ENCODE measurements at places on chromosomes 2 and 18.

GRCh38 chr2:150978053-150978452, 283.6 kb downstream of the RBM43 start:
- DNase-seq = no peak

GRCh38 chr18:50177294-50177992, 17.5 kb downstream of the MYO5B start:
- DNase-seq = no peak

DNA sequence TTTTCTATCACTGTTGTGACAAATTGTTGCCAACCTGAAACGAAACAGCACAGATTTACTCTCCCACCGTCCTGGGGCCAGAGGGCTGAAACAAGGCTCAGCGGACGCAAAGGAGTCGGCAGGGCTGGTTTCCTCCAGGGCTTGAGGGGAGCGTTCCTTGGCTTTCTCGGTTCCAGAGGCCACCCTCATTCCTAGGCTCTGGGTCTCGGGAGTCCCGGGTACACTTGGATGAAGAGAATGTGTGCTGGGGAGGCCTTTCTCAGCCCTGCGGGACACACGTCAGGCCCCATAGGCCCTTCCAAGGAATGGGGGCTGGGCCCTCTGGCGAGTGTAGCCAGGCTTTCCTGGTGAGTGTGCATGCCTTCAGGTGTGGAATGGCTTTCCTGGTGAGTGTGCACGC, 287.3 kb upstream of the HS6ST1 start:
- DNase-seq = no peak

- no peak for DNase-seq
These were observed 121.3 kb upstream of the GULP1 start for GRCh38 chr2:188170356-188170755.

- DNase-seq = peak; percentile 76
These were observed at the start of gene TUBA4B for GRCh38 chr2:219252900-219253752. TSS of gene TUBA4B (plus strand) at chr2:219253243. CDS start at chr2:219253408, 165 bp downstream.

- no peak for DNase-seq
These were observed 57.1 kb upstream of the RNF152 start for GRCh38 chr18:61949946-61950345.

DNA sequence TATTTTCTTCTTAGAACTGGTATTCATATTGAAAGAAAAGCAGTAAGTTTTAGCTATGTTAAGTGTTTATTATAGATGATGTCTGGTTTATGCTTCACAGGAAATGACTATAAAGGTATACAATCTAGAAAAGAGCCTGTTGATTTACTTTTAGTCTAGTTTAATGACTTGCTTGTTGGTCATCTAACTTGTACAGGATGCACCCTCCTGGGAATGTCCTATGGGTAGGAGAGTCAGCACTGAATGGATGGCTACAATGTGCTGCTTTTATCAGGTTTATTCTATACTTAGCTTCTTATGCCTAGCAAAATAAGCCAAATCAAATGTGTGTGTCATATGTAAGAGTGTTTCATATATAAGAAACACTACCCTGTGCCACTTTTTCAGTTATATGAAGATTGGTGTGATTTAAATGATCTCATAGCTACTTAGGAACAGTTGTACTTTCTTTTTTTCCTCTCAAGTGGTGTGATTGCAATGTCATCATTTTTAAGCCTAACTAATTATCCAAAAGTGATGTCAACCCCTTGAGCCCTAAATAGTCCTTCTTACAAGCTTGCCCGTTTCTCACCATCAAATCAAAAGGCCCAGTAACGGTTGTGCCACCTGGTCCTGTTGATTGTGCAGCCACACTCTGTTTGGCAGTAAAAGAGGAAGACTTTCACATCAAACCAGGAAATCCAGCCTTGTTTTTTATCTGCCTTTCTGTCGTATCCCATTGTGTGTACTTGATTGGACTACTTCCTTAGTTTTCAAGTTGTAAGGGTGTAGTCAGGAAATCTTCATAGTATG, 176.0 kb downstream of the DIS3L2 start:
- no peak for DNase-seq

DNA sequence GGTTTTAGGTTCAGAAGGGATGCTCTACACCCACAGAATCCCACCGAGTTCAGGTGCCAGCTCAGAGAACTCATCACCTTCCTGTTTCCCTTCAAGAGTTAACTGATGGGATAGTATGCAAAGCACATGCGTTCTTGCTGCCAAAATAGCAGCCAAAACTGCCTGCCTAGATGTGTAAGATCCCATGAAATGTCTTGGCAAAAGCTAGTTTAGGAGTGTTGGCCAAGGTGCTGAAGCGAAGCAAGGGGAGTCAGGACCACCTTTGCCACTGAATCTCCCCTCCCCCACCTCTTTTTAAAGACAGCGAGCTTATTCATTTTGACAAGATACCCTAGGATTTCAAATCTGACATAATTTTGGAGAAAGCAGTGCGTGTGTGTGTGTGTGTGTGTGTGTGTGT, 2.1 kb downstream of the DOCK10 start:
- no peak for DNase-seq

- DNase-seq = no peak
These were observed 338.3 kb downstream of the NBAS start for GRCh38 chr2:15222856-15223255.

- no peak for DNase-seq
These were observed 13.9 kb downstream of the NOSTRIN start for GRCh38 chr2:168816369-168816768.

DNA sequence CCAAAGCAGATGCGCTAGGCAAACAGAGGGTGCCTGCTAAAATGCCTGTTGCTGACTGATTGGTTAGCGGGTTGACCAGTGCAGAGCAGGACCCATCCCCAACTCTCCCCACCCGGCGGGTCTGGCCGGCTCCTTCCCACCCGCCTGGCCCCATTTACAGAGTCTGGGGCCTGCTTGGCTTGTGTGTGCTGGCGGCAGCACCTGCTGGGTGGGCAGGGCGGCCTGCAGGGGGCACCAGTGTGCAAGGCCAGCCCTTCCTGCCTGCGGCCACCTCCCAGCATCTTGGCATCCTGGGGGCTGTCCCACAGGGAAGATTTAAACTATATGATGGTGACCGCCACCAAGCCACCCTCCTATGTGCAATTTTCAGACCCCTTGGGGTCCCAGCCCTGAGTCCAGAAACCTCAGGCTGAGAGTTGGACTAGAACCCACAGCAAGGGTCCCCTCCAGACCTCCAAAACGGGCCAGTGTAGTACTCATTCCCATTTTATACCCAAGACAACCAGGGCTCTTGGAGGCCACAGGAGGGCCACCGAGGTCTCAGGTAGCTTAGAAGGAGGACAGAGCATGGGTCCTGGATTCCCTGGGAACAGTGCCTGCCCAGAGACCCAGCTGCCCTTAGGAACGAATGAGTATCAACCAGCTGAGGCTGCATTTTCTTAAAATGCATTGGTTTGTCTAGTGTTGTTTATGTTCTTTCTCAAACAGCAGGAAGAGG, 173.6 kb downstream of the SMAD7 start:
- peak; percentile 53 for DNase-seq

DNA sequence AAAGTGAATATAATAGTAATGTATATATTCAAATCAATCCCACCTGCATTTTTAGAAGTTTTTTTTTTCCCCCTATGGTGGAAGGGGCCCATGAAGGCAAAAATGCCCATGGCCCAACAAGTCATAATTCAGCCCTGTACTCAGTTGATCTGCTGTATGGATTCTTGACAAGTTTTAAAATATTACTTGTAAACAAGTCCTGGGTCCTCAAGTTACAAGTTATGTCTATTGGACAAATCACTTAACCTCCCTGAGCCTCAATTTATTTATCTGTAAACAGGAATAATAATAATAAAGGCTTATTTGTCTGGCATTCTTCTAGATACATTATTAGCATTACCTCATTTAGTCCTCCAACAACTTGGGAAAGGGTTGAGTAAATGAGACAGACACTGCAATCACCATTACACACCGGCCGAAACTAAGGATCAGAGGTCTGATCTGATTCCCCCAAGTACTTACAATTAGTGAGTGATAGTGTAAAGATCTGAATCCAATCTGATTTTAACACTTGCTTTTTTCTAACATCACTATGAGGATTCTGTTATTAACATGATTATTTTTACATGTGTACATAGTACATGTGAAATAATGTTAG, 66.1 kb downstream of the PDE1A start:
- DNase-seq = no peak

- DNase-seq = no peak
These were observed 16.1 kb downstream of the WIPF1 start for GRCh38 chr2:174581491-174581890.

DNA sequence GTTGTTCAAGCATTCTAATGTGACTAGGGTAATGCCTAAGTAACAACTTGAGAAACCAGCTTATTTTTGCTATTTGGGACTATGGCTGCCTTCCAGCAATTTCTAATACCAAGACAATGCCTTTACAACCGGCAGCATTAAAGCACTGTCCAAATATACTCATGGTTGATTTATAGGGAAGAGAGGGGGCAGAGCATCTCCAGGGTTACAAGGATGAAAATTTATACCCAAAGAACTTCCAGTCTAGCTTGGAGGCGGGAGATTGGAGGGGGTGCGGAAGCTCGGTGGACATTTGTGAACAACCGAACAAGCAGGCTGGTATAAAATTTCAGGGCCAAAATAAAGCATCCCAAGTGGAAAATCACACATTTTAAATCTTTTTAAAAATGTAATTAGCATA, 294.9 kb upstream of the STON1 start:
- DNase-seq = no peak

- DNase-seq = no peak
These were observed 91.6 kb upstream of the TANK start for GRCh38 chr2:161068670-161069069.

DNA sequence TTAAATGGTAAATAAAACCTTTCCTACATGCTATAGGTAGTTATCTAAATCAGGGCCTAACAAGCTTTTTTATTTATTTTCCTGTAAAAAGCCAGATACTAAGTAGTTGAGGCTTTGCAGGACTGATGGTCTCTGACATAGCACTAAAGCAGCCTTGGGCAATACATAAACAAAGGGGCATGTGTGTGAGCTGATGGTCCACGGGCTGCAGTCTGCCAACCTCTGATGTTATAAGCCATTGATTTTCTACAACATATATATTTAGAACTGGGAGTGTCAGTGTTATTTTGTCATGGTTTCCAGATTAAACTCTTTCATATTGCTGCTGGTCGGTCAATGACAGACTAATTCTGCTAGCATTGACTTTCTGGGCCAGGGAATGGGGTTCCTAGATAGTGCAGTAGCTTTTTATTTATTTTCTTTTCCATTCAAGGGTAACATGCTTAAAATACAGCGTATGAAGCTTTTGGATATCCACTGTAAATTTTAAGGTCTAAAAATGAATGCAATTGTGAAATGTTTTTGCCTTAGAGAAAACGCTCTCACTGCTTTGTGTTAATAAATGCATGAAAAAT, 134.0 kb downstream of the NEDD4L start:
- DNase-seq = no peak

DNA sequence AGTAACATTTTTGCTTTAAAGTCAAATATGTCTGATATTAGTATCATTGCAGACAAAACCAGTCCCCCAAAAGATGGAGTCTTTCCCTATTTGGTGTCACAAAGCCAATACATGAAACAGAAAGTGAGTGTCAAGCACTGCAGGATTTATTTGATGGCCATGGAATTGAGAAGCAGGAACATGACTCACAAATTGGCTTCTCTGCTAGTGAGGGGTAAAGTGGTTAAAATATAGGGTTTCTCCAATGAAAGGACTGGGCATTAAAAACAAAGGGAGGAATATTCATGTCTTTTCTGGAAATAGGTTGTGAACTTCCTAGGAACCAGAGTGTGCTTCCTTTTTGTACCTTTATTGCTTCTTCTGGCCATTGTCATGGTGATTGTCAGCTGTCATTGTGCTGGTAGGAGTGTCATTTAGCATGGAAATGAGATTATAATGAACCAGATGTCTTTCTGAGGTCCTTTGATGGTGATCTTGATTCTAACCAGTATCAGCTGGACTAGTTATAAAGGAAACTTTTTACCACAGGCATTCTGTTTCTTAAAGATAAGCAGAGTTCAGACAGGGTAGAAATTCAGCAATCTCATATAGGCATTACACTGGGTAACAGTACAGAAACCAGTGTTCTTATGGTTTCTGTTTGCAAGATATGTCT, 4.1 kb downstream of the REG1B start:
- no peak for DNase-seq

- no peak for DNase-seq
These were observed 29.6 kb downstream of the KCNF1 start for GRCh38 chr2:10941383-10941782.

DNA sequence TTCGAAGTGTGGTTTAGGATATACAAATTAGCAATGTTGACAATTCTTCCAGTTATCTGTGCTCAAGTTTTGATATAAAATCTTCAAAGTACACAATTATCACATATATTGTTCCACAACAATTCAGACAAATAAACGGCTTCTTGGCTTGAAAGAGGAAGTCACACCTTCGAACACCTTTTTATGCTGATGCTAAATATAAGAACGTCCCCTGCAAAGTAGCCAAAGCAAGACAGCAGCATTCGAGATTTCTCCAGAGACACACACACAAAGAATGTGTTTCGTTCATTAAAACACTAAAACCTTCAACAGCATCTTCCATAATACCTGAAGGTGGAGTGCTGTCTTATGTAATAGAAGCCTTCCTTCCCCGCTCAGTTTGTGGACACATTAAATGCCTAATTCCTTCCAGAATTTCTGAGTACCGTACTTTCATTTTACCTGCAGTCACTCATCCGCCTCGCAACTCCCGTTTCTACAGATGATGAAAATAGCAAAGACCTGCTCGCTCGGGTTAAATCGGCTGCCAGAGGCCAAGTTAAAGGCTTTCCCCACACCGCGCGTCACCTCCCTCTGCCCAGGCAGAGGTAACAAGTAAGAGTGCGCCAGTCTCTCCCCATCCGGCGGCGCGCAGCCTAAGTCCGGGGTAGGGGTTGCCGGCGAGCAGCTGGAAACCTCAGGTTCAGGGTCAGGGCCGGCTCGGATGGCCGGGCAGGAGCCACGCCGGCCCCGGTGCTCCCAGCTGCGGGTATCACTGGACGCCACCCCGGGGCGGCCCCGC, 847 bp downstream of the SERPINE2 start:
- DNase-seq = peak; percentile 80

DNA sequence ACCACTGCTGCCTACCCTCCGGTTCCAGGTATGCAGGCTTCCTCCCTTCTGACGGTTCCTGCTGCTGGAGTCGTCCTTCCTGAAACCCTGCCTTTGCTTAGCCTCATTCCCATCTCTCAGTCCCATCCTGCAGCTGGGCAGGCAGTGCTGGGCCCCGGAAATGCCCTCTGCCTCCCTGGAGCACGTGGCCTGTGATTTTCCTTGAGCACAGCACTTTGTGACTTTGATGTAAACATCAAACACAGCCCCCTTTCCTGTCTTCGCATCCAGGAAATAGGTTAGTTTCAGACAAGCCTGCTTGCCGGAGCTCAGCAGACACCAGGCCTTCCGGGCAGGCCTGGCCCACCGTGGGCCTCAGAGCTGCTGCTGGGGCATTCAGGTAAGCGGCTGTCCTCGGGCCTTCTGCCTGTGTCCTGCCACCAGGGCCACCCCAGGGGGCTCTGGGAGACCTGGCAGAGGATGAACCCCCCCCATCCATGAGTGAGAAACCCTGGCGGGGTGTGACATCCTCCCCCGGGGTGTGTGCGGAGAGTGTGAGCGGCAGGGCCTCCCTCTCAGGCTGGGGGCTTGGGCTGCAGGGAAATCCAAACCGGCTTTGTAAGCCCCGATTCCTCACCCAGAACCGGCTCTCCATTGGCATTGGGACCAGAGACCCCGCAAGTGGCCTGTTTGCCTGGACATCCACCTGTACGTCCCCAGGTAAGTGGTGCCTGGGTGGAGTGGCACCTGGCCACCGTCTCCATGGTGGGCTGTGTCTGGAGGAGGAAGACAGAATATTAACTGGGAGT, at the start of gene ZAP70:
ZAP70 (plus strand) TSS at position 281 of the 788 bp plus-strand sequence. CDS start 10,461 bp downstream, outside the sequence.
- DNase-seq = no peak

GRCh38 chr2:168449419-168449818, 6.7 kb upstream of the CERS6 start:
- no peak for DNase-seq

GRCh38 chr2:131010566-131010965, 82.7 kb downstream of the FAM168B start:
- no peak for DNase-seq
